T-helper 17 cell (primary cell): ENCODE measurements at places on chromosomes 12 and 14. TPM values are rescaled to one million over a fixed set of nuclear protein-coding genes. Genes with fewer than 3 reads are reported as not detected.

GRCh38 chr14:70640938-70641547, 673 bp upstream of the TTC9 start:
- peak; percentile 21 for DNase-seq

- no peak for DNase-seq
Measured at GRCh38 chr12:24937553-24938244, 11.2 kb downstream of the BCAT1 start.

GRCh38 chr12:49946086-49946485, 4.5 kb upstream of the AQP2 start:
- no peak for DNase-seq

GRCh38 chr14:99703381-99703780, 19.3 kb downstream of the CYP46A1 start:
- DNase-seq, result no peak

GRCh38 chr12:92032965-92033364, 112.7 kb downstream of the BTG1 start:
- no peak for DNase-seq

- DNase-seq, result no peak
Measured at GRCh38 chr12:105226219-105226618, 9.8 kb downstream of the APPL2 start.

GRCh38 chr12:25271486-25272098, 20.9 kb upstream of the KRAS start:
- DNase-seq, result no peak

COX14 gene
- 45.1 TPM for total RNA-seq

CLMN gene
- 0.26 TPM for total RNA-seq

LRRC10 gene
- not detected for total RNA-seq
